NCI-H187 treated with DMSO at 0.1 percent for 48 hours (cell line): ENCODE measurements at places on chromosomes 1 and 21.

DNA sequence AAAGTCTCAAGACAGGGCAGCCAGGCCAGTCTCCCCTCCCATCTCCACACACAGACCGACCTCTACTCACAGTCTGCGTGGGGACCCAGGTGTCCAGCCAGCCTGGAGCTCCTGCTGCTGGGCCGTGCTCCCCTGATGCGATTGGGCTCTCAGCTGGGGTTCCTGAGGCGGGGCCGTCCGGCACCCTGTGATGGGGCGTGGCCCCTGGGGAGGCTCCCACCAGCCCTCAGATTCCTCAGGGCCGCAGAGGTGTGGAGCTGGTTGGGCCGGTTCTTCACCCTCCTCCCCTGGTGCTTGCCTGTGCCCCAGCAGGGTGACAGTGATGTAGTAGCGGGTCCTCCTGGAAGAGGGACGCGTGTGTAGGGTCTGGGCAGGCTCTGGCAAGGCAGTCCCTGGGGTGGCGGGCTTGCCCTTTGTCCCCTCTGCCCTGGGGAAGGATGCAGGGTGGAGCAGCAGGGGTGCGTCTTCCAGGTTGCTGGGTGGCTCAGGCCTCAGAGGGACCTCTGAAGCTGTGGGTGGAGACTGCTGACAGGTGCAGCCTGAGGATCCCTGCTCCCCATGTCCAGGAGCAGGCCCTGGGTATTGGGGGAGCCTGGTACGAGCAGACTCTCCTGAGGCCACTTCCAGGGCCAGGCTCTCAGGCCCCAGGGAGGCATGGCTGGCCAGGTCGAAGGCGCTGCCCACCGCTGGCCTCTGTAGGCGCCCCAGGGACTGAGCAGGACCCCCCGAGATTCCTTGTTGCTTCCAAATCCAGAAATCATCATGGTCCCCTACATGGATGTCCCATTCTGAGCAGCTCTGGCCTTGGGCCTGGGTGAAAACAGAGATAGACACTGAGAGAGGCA, at the start of gene CRYBG2:
Gene CRYBG2 (minus strand): TSS at position 155 of the 845 bp plus-strand sequence. CDS start 7,473 bp downstream, outside the sequence.
- DNase-seq: no peak

- no peak for DNase-seq
Measured at GRCh38 chr21:43301409-43302061, 125.4 kb downstream of the SIK1 start.

- DNase-seq: no peak
Measured at GRCh38 chr21:34987501-34988072, 61.5 kb downstream of the RUNX1 start.

DNA sequence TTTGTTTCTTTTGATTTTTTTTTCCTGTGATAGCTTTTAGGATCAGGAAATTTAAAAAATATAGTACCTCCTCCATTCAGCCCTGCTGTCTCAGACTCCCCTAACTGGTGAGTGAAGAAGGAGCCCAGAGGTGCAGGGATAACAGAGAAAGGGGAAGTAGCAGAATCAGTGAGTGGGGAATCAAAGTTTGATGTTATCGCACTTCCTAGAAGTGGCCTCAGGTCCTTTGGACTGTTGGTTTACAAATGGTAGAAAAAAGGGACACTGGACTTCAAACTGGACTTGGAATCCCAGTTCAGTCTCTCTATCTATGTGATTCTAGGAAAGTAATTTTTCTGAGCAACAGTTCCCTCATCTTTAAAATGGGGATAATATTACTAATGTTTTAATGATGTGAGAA, 99.5 kb downstream of the FGGY start:
- no peak for DNase-seq

DNA sequence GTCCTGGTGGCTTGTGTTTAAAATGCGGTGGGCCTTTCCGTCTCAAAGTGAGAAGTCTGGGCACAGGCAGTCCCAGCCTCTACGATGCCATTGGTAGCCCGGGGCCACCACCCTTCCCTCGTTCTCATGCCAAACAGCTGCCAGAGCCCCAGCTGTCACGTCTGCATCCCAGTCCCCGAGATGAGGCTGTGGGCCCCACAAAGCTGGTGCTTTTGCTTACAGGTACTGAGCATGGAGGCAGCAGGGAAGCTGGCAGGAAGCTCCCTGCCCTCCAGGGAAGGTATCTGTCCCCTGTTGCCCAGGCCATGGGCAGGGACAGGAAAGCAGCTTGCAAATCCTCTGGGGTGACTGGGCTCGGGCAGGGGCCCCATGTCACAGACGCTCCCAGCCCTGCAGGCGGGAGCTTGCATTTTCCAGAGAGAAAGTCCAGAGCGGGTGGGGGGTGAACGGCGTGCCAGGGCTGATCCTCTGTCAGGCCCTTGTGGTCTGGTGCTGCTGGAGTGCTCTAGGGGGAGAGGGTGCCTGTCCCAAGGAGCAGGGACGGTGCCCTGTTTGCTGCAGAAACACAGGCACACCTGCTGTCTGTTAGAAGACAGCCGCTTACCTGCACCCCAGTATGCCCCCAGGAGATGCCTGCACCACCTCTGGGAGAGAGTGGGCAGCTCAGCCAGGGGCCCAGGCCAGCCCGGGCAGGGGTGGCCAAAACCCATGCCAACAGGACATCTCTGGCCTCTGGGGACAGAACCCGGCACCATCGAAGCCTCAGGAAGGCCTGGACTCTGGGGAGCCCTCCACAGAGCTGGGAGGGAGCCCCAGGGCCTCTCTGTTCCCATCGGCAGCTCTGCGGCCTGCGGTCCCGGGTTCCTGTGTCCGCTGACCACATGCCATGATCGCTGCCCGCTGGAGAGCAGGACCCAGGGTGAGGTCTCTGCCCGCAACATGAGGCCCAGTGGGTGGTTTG, 45.9 kb downstream of the SLX9 start:
- DNase-seq: no peak

DNA sequence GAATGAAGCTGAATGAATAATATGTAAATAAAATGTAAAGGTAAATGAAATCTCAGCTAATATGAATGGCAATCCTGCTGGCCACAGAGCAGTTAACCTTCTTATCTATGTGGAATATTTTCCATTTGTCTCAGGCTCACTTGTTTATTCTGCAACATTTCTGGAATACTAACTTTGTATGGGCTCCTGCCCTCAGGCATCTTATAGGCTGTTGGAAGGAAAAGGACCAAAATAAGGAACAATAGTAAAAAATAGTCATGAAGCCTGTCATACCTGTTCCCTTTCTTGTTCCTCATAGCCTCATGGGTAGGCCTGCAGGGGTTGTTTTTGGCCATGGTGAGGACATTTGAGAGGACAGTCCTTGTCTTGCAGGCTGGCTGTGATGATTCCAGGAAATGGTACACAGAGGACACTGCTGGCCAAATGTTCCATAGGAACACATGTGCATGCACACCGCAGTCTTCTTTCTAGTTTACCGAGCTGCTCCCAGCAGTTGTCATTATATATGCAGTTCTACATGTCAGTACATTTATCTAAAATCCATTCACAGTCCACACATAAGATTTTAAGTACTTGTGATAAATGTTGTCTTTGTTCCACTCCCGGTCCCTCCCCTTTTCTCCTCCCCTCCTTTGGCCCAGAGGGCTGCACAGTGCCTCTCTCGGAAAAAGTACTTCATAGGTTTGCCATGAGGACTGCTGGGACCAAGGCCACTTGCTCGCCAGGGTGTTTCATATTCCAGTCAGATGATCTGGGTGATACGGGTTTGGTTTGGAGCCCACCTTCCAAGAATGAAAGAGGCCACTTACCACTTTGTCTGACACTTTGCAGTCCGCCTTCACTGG, 15.2 kb upstream of the KCNQ4 start:
- DNase-seq: no peak

- DNase-seq: no peak
Measured at GRCh38 chr1:229124116-229124515, 146.8 kb upstream of the RAB4A start.

GRCh38 chr1:237281481-237281880, 239.5 kb downstream of the RYR2 start:
- no peak for DNase-seq

- DNase-seq: no peak
Measured at GRCh38 chr1:185367218-185367617, 50.2 kb upstream of the IVNS1ABP start.

DNA sequence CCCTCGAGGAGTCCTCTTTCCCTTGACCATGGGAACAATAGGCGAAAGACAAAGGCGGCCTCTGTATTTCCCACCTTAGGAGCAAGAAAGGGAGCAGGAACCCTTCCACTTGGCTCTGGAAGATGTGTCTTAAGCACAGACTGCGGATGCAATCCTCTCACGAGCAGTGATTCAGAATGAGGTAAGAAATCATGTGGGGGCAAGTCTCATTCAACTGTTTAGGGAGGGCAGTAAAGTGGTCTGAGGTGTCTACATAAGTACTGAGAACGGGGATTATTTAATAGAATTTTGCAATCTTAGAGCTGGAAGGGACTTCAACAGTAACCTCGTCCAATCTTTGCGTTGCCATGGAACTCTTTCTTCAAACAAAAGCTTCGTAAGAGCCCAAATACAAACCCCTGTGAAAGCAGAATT, 1.6 kb upstream of the DYRK3 start:
- DNase-seq: no peak

- DNase-seq: no peak
Measured at GRCh38 chr21:38234395-38235142, 22.2 kb upstream of the KCNJ15 start.

GRCh38 chr1:45612941-45613579, 10.8 kb downstream of the CCDC17 start:
- DNase-seq: no peak

DNA sequence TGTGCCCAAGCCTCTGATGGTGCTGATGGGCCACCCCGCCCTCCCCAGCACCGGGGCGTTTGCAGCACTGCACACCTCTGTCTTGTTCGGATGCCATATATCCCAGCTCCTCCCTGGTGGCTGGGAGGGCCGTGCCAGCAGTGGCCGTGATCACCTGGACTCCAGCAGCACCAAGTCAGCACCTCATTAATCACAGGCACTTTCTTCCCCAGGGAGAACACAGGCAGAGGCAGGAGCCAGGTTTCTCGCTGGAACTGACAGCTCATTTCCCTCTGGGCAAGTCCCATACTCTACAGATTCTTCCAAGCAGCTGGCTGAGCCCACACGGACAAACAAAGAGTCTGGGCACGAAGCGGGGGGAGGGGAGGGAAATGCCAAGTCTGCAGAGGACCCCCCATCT, 141.7 kb upstream of the EDN2 start:
- no peak for DNase-seq

DNA sequence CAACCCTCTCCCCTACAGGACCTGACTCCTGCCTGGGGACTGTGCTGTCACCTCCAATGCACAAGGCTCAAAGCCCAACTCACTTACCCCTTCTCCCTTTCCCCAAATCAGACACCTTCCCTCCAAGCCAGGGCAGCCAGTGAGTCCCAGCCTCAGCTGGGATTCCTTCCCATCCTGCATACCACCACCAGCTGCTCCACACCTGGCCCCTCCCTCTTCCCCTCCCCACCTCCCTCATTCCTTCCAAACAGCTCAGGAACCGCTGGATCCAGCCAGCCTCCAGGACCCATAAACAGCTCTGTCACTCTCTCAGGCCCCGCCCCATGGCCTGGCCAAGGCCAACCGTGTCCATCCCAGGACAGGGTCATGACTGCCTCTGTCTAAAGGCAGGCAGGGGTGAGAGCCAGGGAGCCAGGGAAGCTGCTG, 41.4 kb downstream of the ACOT7 start:
- no peak for DNase-seq

- no peak for DNase-seq
Measured at GRCh38 chr1:2082064-2082463, 31.9 kb downstream of the PRKCZ start.

GRCh38 chr1:181181792-181182585, 93.5 kb downstream of the IER5 start:
- no peak for DNase-seq

DNA sequence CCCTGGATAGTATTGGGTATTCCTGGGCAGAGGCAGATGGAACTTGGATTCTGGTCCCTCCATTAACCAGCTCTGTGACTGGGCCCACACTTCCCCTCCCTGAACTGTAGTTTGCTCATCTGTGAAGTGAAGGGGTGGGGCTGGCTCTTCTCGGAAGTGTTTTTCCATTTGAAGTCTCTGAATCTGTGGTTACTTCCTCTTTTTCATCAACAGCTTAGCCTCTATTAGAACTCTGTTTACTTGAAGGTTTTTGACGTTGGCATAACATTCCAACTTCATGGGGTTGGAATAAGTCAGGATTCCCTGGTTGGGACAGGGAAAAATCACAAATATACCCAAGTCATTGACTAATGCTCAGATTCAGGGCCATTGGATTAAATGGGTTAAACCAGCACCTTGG, 3.6 kb downstream of the KIAA0040 start:
- no peak for DNase-seq

DNA sequence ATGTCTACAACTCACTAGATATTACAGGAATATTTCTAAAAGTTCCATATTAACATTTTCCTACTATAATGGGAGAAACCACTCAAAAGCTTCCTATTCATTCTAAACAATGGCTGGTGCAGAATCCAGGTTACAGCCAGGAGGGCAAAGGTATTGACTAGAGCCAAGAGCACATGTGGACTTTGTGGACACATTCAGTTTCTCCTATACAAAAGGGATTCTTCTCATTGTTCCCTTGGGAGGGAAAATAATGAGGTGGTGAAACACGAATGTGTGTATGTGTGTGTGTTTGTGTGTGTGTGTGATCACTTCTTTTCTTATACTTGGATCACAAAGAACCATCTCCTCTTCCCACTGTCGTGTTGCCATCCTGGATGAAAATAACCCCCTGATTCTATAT, 1000.0 kb downstream of the ADGRL2 start:
- DNase-seq: no peak

DNA sequence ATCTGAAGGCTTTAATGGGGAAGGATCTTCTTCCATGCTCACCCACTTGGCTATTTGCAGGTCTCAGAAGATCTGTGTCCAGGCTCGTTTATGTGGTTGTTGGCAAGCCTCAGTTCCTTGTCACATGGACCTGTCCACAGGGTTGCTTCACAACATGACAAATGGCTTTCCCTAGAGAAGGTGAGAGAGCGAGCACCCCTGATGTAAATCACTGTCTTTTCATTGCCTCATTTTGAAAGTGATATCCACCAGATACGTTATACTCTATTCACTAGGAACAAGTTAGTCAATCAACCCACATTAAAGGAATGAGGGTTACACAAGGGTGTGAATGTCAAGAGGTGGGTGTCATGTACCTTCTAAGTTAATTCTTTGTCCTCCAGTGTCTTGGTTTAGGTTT, 433.3 kb downstream of the RPS6KC1 start:
- no peak for DNase-seq

GRCh38 chr1:66954208-66954607, 29.4 kb downstream of the MIER1 start:
- no peak for DNase-seq

DNA sequence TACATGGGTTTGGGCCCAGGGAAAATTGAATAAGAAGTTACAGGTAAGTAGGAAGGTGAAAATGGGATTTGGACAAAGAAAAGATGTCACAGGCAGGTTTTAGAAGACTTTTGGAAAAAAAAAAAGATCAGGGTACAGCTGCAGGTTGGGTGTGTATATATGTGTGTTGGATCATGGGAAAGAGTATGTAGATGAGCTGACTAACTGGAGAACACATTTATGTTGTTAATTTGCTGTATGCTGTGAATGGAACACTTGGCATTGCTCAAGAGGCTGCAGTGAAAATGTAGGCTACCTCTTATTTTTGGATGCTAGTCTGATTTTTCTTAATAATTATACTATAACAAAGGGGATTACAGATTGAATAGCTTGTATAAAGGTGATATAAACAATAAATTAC, 577.7 kb upstream of the USP24 start:
- DNase-seq: no peak

GRCh38 chr1:205429762-205430695, 8.2 kb upstream of the LEMD1 start:
- DNase-seq: no peak

- DNase-seq: no peak
Measured at GRCh38 chr1:209628618-209629299, 23.5 kb downstream of the LAMB3 start.
